Osteoblast (primary cell): ENCODE measurements at places on chromosomes 7 and 10. TPM values are rescaled to one million over a fixed set of nuclear protein-coding genes. Genes with fewer than 3 reads are reported as not detected.

- H3K27me3 ChIP-seq = no peaks in the 10 kb centered on the region
- H3K36me3 ChIP-seq = no peaks in the 10 kb centered on the region
- H3K4me1 ChIP-seq = peaks cover 8% of the 10 kb centered on the region
- DNase-seq = no peak
- no peak overlapping the region for H3K4me3 ChIP-seq
Measured at GRCh38 chr7:20298486-20298901, 32.2 kb upstream of the ITGB8 start.

GRCh38 chr10:100448951-100449350 lies 13.9 kb upstream of the WNT8B start:
- no peak overlapping the region for H3K4me3 ChIP-seq
- H3K36me3 ChIP-seq = no peaks in the 10 kb centered on the region
- H3K4me1 ChIP-seq = no peaks in the 10 kb centered on the region
- H3K27ac ChIP-seq = no peak overlapping the region
- peaks cover 2% of the 10 kb centered on the region for H3K27me3 ChIP-seq

DNA sequence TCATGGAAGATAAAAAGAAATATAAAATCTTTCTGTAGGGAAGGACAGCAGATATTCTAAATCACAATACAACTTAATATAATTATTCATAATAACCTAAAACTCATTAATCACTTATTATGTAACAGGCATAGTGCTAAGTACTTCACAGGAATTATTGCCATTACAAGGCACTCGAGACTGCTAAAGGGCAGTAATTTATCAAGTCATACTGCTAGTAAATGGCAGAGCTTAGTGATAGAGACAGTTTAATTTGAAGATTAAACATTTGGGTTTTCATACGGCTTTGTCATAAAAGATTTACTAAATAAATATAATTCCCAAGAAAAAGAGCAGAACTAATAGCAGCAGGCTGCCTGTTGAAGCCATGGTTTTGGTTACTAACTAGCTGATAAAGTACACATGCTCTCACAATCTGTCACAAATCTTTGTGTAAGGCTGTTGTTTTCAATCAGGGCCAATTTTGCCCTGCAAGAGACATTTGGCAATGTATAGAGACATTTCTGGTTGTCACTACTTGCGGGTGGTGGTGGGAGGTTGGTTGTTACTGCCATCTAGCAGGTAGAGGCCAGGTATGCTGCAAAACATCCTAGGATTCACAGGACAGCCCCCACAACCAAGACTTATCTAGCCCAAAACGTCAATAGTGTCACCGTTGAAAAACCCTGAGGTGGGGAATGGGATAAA lies 233.3 kb upstream of the CACNA2D1 start:
- no peak overlapping the region for H3K27ac ChIP-seq
- H3K4me3 ChIP-seq = no peak overlapping the region
- peaks cover 13% of the 10 kb centered on the region for H3K27me3 ChIP-seq
- no peaks in the 10 kb centered on the region for H3K36me3 ChIP-seq
- no peak for DNase-seq

DNA sequence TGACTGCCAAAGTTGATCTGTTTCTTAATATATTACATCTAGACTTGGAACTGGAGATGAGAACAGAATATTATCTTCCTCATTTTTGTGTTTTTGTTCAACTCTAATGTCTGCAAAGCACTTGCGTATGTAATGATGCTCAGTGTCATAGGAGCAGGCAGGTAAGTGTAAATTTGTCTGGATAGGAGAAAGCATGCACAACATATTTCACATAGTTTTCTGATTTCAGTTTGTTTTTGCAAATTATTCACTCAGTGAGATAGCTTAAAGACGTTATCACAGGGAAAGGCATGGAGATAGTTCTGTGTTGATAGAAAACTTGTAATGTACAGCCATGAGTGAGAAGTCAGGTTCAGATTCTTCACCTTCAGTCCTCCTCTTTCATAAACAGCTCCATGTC lies 84.8 kb downstream of the CFTR start:
- H3K36me3 ChIP-seq = no peaks in the 10 kb centered on the region
- H3K4me3 ChIP-seq = no peak overlapping the region
- no peaks in the 10 kb centered on the region for H3K27me3 ChIP-seq
- H3K4me1 ChIP-seq = no peaks in the 10 kb centered on the region

- H3K36me3 ChIP-seq = no peaks in the 10 kb centered on the region
- peaks cover 38% of the 10 kb centered on the region for H3K27me3 ChIP-seq
- no peak overlapping the region for H3K4me3 ChIP-seq
- no peak overlapping the region for H3K27ac ChIP-seq
Measured at GRCh38 chr10:114662646-114663217, 4.7 kb upstream of the ABLIM1 start.

- H3K27me3 ChIP-seq = peaks cover 12% of the 10 kb centered on the region
- H3K4me1 ChIP-seq = peaks cover 24% of the 10 kb centered on the region
- H3K36me3 ChIP-seq = no peaks in the 10 kb centered on the region
- H3K27ac ChIP-seq = peak overlapping the region; percentile 47
- peak; percentile 91 for DNase-seq
Measured at GRCh38 chr7:28316489-28316888, 95.8 kb upstream of the CREB5 start.

Gene UPK3BL2
- total RNA-seq = 0.36 and 4.7 TPM in 2 replicates

Gene TRIM4
- 26.4 and 29.5 TPM in 2 replicates for total RNA-seq

Gene PDE1C
- total RNA-seq = 143 and 149 TPM in 2 replicates

Gene IFIT2
- total RNA-seq = 7.7 and 9.0 TPM in 2 replicates
